ENCODE measurements at places on chromosomes 5 and 9.
A peak's percentile ranks its signal among the peaks of the same experiment; 100 is the strongest.

GRCh38 chr5:92605591-92605990 is 975.4 kb downstream of the NR2F1-AS1 start:
- no peaks in the 10 kb centered on the region for H3K27me3 ChIP-seq
- no peak overlapping the region for H3K4me3 ChIP-seq
- H3K27ac ChIP-seq: no peak overlapping the region
- no peak for DNase-seq
- no peaks in the 10 kb centered on the region for H3K36me3 ChIP-seq
- peaks cover 2% of the 10 kb centered on the region for H3K4me1 ChIP-seq

- H3K36me3 ChIP-seq: no peaks in the 10 kb centered on the region
- no peak for DNase-seq
- no peaks in the 10 kb centered on the region for H3K27me3 ChIP-seq
- no peak overlapping the region for H3K27ac ChIP-seq
- no peaks in the 10 kb centered on the region for H3K4me1 ChIP-seq
These were observed 83.7 kb downstream of the PDE8B start for GRCh38 chr5:77294185-77294584.

DNA sequence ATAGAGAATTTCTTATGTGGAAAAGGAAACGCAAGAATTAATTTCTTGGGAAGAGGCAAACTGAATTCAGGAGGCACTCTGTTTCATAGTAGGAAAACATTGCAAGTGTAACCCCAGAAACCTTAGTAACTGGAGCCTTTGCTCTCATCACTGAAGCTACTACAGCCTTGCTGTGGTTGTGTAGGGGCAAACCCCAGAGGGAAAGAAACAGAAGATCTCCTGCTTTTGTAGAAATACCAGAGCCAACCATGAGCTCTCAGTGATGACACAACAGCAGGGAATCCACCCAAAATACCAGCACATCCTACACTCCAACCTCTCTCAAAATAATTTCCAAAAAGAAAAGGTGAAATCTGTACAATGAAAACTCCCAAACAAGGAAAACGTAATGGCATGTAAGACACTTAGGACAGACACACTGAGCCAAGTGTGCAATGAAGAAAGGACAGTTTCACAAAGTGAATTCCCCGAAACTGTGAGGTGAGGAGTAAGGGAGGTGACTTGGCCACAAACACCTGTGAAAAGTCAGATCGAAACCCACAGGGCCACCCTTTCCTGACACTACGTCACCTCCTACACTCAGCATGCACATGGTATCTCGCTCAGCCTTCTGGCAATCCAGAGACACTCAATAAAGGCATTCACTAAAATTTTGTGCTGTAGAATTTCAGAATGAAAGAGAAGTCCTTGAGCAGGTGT is 8.5 kb upstream of the ACSL6 start:
- no peak overlapping the region for H3K27ac ChIP-seq
- no peak for DNase-seq
- no peaks in the 10 kb centered on the region for H3K27me3 ChIP-seq
- no peaks in the 10 kb centered on the region for H3K36me3 ChIP-seq
- no peak overlapping the region for H3K4me3 ChIP-seq
- no peaks in the 10 kb centered on the region for H3K4me1 ChIP-seq

GRCh38 chr5:74465724-74466123 is 174.8 kb downstream of the ENC1 start:
- no peak overlapping the region for H3K27ac ChIP-seq
- no peak overlapping the region for H3K4me3 ChIP-seq
- no peaks in the 10 kb centered on the region for H3K4me1 ChIP-seq

GRCh38 chr9:38172586-38172985 is 103.6 kb upstream of the SHB start:
- H3K4me1 ChIP-seq: peaks cover 3% of the 10 kb centered on the region
- H3K27ac ChIP-seq: peak overlapping the region; percentile 21
- H3K4me3 ChIP-seq: no peak overlapping the region
- no peaks in the 10 kb centered on the region for H3K27me3 ChIP-seq
- no peaks in the 10 kb centered on the region for H3K36me3 ChIP-seq

- no peak overlapping the region for H3K4me3 ChIP-seq
- H3K4me1 ChIP-seq: no peaks in the 10 kb centered on the region
- no peaks in the 10 kb centered on the region for H3K36me3 ChIP-seq
- DNase-seq: no peak
These were observed 93.2 kb downstream of the PAX5 start for GRCh38 chr9:36940881-36941280.

GRCh38 chr9:77838986-77839385 is 190.9 kb upstream of the GNA14 start:
- H3K27me3 ChIP-seq: no peaks in the 10 kb centered on the region
- H3K4me3 ChIP-seq: no peak overlapping the region
- DNase-seq: no peak
- H3K27ac ChIP-seq: no peak overlapping the region
- H3K36me3 ChIP-seq: no peaks in the 10 kb centered on the region

DNA sequence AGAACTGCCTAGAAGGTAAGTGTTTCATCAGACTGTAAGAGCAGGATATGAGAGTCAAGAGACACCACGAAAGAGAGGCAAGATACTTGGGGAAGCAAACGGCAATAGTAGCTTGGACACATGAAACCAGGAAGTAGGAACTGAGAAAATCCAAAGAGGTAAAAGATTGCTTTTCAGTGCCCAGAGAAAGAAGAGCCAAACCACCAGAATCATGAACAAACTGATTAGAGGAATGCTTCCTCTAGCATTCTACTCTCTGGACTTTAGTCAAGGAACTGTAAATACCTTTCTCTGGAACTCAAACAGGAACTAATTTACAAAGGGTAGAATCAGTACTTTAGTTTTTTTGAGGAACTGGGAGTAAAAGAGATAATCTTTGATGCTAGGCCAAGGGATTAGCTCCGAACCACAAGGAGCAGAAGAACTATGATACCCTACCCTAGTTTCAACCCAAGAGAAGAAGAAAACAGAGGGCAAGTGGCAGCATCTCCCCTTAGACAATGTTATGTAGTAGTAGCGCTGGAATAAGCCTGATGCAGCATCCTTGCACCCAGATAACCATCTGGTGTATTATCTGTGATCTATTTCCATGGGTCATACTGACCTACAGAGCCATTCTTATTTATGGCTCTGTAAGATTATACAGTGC is 41.3 kb downstream of the EFCAB9 start:
- no peak overlapping the region for H3K4me3 ChIP-seq
- H3K4me1 ChIP-seq: no peaks in the 10 kb centered on the region
- H3K36me3 ChIP-seq: no peaks in the 10 kb centered on the region
- no peak for DNase-seq
- no peaks in the 10 kb centered on the region for H3K27me3 ChIP-seq

- no peak overlapping the region for H3K4me3 ChIP-seq
- peaks cover 16% of the 10 kb centered on the region for H3K4me1 ChIP-seq
- peak overlapping the region; percentile 46 for H3K27ac ChIP-seq
- H3K27me3 ChIP-seq: no peaks in the 10 kb centered on the region
These were observed 4.0 kb downstream of the SNX30 start for GRCh38 chr9:112754578-112754977.

DNA sequence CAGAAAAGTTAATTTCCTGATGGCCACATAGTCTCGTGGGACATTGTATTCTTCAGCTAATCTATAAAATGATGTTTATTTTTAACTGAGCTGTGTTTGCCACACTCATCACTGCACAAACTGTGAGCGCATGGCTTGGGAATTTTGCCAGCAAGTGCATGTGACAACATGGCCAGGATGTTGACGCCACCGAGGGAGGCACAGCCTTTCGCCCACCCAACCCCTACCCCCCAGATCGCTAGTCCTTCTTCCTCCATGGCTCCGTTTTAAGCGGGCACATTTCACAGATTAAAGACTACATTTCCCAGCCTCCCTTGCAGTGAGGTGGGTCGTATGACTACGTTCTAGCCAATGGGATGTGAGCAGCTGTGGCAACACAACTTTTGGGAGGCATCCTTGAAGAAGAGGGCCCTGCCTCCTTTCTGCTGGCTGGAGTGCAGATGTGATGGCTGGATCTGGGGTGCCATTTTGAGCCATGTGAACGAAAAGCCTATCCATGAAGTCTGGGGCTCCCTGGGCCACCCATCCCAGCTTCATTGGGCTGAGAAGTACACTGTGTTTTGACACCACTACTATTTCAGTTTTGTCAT is 7.9 kb downstream of the NRARP start:
- no peaks in the 10 kb centered on the region for H3K4me1 ChIP-seq
- peaks cover 6% of the 10 kb centered on the region for H3K27me3 ChIP-seq
- DNase-seq: peak; percentile 83
- H3K27ac ChIP-seq: no peak overlapping the region
- H3K36me3 ChIP-seq: no peaks in the 10 kb centered on the region
- H3K4me3 ChIP-seq: no peak overlapping the region

All from mesendoderm (in vitro differentiated cells).